GF-D8 (cell line): ENCODE measurements at places on chromosomes 6 and 20.

DNA sequence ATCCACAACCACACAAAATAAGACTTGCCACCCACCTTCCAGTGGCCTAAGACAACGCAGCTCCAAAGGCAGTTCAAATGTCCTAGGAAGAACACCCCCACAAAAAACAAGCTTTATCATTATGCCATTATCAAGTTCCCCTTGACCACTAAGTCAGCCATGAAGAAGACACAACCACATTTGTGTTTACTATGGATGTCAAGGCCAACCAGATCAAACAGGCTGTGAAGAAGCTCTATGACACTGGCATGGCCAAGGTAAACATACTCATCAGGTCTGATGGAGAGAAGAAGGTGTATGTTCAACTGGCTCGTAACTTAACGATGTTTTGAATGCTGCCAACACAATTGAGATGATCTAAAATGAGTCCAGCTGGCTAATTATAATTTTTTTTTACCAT lies 26.1 kb downstream of the SEC63 start:
- no peak for DNase-seq

DNA sequence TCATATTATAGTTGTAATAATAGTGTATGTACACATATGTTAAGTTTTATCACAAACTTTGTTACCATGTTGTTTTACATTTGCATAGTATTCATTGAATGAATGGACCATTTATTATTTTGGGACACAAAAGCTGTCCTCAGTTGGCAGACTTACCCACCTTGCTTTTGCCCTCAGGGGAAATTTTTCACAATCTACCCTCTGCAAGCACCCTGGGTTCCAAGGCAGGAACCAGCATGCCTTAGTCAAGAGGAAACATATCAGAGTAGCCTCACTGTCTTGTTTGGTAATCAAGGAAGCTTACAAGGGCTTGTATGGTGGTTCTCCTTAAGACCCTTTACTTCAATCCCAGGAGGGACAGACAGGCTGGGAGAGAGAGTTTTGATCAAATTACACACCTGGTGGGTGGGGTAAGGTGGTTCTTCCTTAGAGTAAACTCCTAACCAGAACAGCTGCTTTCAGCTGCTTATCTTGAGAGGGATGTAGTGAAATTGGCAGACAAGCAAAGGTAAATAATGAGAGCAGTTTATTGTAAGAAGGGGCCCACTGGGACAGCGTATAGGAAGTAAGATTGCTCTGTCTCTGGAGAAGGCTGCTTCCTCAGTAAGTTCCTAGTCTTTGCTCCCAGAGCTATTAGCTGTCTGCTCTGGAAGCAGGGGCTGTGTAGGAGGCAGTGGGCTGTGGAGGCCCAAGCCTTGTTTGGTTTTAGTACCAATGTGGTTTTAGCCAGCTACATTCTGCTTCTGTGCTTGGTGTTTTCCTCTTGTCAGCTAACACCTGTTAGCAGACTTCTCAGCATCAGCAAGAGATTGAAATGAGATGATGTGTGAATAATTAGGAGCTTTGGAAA lies 31.1 kb downstream of the BRPF3 start:
- DNase-seq: no peak

GRCh38 chr6:158175111-158175510 lies 7.0 kb downstream of the GTF2H5 start:
- no peak for DNase-seq

- no peak for DNase-seq
Measured at GRCh38 chr20:20489648-20490341, 121.9 kb downstream of the INSM1 start.

GRCh38 chr6:35392111-35392702 lies 49.8 kb downstream of the PPARD start:
- no peak for DNase-seq

- no peak for DNase-seq
Measured at GRCh38 chr6:110645685-110646418, 169.4 kb downstream of the CDK19 start.

DNA sequence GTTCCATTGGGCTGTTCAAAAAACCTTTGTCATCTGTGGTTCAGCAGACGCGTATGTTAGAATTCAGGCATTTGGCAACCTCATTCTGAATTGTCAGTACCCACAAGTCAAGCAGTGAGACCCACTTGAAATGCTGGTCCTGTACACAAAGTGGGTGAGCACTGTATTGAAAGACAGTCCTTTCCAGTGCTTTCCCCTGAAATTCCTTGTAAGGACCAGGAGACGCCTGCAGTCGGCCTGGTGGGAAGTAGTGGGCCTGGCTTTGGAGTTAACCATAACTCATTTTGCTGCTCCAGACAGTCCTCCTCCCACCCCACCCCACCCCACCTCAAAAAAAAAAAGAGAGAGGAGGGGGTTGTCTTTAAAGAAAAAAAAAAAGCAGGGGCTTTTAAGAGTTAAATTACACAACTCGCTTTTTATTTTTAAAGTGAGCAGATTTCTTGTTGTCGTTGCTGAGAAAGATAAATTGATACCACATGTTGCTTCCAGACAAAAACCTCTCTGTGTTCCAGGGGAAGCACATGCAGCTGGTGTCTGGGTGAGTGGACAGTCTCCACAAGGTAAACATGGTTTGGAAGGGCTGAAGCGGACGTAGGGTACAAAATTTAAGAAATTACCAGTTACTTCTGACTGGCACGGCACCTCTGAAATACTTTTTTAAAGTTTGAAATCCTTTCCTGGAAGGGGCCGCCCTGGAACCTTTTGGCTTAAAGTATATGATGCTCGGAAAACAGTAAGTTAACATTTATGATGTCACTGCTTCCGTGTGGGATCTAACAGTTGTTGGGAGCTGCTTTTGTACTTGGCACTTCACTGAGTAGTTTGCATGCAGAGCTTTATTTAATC lies 95.3 kb downstream of the FOXO3 start:
- DNase-seq: no peak

DNA sequence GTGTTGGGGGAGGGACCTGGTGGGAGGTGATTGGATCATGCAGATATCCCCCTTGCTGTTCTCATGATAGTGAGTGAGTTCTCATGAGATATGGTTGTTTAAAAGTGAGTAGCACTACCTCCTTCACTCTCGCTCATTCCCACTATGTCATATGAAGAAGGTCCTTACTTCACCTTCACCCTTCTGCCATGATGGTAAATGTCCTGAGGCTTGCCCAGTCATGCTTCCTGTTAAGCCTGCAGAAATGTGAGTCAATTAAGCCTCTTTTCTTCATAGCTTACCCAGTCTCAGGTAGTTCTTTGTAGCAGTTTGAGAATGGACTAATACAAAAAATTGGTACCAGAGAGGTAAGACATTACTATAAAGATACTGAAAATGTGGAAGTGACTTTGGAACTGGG lies 425.9 kb downstream of the HTR1B start:
- no peak for DNase-seq

DNA sequence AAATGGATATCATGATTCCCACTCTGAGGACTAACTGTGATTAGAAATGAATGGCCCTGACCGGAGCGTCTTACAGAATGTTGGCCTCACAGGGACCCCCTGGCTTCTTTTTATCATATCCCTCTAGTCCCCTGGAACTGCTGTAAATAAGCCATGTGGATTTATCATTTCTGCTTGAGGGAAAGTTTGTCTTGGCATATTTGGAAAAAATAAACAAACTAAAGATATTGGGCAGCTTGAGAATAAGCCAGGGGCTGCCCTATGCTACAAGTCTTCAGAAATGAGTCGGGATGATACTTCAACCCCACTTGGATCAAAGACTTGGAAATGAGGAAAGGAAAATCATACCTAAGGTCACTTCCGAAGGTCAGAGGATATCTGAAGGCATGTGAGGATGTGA lies 179.1 kb downstream of the THBS2 start:
- no peak for DNase-seq

- no peak for DNase-seq
Measured at GRCh38 chr6:14180609-14181008, 63.0 kb downstream of the CD83 start.

- no peak for DNase-seq
Measured at GRCh38 chr20:7975851-7976414, 35.7 kb upstream of the HAO1 start.
